Stimulated activated CD8-positive, alpha-beta memory T cell treated with anti-CD3 and anti-CD28 coated beads, Interleukin-15, amount 100 ng/mL, for 4 hours (primary cell): ENCODE measurements at places on chromosomes 1 and 21.

GRCh38 chr1:56819387-56819899, at the start of gene FYB2:
Gene FYB2, minus strand, starts transcription at chr1:56819404. Its CDS starts 114 bp downstream, at chr1:56819290.
- DNase-seq, result no peak

- DNase-seq, result no peak
Observed at GRCh38 chr1:205358579-205358978, 1.9 kb upstream of the KLHDC8A start.

- no peak for DNase-seq
Observed at GRCh38 chr21:41160036-41160435, 7.9 kb upstream of the BACE2 start.

GRCh38 chr1:21255284-21255942, 34.9 kb downstream of the ECE1 start:
- peak; percentile 68 for DNase-seq

DNA sequence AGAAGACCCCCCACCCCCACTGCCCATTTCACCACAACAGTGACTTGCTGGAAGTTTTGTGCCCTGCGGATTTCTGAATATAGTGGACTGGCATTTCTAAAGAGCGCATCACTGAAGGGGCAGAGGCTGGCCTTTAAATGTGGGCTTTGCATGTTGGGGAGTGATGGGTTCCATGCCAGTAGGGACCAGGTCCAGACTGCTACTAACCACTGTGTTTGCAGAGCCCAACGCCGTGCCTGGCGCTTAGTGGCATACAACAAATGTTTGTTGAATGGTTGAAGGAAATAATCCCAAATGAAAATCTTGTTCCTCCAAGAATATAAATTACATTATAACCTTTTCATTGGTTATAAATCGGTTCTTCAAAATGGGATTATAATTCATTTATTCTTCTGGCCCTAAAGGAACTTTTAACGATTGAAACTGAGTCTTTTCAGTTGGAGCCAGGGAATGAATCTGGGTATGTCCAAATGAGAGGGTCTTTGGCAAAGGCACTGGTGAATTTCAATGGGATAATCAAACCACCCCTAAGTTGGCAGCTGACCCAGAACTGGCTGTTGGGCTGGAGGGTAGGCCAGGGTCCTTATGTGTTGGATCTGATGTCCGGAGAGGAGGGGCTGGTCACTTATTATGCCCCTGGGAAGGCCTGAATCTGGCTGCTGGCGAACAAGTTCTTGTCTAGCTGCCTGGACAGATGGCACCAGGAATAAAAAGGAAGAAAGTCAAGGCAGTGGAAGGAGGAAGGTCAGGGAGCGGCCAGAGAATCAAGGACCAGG, 13.8 kb upstream of the SDHB start:
- no peak for DNase-seq
